ENCODE measurements at places on chromosomes 1 and 21.

- no peak for DNase-seq
Observed at GRCh38 chr1:8345621-8346415, 27.9 kb downstream of the SLC45A1 start.

GRCh38 chr1:157798211-157798610, 21.3 kb upstream of the FCRL2 start:
- DNase-seq: no peak

DNA sequence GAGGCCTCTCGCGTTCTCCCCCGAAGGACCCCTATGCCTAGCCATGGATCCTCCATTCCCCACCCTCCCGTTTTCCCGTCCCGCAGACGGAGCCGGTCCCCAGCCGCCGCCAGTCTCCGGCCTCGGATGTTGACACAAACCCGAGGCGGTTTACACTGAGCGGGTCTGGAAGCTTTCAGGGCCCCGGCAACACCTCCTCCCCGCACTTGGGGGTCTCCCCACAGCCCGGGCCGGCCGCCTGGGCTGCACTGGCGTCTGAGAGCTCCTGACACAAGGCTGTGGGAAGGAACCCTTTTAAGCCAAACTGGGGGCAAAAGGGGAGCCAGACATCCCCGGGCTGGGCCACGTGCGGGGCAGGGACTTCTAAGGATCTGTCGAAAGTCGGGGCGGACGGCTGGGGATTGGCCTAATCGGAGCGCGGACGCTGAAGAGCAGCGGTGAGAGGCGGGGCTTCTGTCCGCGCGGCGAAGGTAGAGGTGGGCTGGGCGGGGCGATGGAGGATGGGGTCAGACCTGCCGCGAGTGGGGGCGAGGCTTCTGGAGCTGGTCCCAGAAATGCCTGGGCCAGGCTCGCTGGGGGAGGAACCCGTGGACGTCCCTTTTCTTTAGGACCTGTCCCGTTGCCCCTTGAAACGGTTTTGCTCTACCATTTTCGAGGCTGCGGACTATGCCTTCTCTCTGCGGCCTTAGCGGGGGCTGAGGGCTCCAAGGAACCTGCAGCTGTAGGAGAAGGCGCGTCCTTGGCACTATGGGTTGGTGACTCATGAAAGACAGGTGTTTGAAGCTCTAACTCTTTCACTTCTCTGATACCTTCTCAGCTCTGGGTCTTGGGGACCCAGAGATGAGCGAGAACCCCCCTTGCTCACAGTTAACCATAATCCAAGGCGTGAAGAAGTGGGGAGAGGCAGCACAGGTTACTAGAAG, 1.2 kb upstream of the HPCAL4 start:
- no peak for DNase-seq

DNA sequence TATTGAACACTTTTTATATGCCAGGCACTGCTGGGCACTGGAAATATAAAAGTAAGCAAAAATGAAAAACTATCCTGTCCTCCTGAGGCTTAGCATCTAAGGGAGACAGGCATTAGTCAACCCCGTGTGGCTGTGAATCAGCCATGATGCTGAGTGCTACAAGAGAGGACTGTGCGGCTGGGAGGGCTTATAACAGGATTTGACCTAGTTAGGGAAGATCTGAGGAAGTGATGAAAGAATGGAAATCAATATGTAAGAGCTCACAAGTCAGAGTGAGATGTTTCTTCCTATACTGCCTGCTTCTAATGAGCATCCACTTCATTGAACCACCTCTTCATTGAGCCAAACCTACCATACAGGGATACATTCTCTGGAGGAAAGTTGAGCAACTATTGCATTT, 15.1 kb downstream of the TRIM45 start:
- DNase-seq: no peak

DNA sequence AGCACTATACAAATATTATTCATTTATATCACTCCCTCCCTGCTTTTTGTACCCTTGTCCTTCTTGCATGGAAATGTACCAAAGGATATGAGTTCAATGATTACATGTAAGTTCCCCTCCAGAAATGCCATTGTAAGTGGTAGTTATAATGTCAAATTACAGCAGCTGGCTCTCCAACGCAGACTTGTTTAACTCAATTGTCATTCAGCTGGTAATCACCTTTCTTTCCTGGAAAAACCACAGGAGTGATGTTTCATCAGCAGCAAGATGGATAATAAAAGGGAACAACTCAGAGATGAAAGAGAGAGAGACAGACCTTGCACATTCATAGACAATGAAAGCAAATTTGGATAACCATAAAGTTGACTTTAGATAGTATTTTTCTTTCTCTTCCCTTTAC, 578.6 kb upstream of the PBX1 start:
- DNase-seq: no peak

- no peak for DNase-seq
Observed at GRCh38 chr1:46472498-46473181, 17.0 kb upstream of the DMBX1 start.

DNA sequence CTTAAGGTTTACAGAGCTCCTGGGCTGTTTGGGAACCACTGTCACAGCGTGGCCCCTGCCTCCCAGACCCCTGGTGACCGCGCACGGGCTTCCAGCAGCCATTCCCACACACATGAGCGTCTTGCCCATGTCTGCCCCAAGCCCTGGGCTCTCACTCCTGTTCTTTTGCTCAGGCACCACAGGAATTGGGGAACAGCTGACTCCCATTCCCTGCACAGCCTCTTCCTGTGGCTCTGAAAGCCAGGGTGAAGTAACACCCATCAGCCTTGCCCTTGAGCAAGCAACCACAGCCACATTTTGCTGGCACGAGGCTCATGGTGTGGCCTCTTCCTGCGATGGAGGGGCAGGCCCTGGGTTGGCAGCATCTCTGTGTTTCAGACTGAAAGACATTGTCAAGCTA, 14.3 kb upstream of the GPR157 start:
- DNase-seq: no peak

DNA sequence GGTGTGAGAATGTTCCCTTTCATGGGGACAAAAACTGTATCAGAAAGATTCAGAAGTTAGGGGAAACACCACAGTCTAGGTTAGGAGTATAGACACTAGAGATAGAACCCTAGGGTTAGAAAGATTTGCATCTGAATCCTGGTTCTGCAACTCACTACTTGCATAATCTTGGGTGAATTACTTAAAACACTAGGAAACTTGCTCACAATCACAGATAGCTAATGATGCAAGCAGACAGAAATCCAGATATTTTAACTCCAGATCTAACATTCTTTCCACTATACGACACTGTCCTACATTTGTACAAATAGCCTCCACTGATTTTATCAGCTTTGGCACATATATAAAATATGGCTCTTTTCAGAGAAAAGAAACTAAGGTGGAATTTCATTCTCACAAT, 30.8 kb upstream of the GLIS1 start:
- no peak for DNase-seq

GRCh38 chr1:183719289-183719688, 66.2 kb upstream of the APOBEC4 start:
- DNase-seq: no peak

GRCh38 chr1:239891621-239892358, 199.9 kb upstream of the FMN2 start:
- DNase-seq: no peak

DNA sequence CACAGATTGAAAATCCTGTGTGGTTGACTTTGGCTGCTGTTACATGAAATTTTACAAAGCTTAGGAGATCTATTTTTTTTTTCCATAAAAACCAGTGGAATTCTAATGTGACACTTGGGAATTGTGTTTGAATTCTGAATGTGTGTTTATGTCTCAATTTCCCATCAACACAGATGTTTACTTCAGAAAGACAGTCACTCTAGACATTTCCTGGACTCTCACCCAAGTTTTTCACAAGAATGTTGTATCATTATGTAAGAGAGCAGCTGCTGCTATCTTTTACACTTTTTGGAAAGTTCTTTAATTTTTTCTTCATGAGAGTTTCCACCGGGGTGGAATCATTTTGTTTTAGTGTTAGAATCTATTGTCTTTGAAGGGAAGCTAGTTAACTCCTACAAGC, 210.1 kb downstream of the GIPC2 start:
- no peak for DNase-seq

GRCh38 chr1:160101717-160102522, 3.5 kb upstream of the IGSF8 start:
- DNase-seq: no peak

GRCh38 chr1:16905110-16905867, 9.5 kb downstream of the RNU1-2 start:
- peak; percentile 92 for DNase-seq

GRCh38 chr1:147897029-147897752, 5.4 kb upstream of the GJA8 start:
- DNase-seq: no peak

GRCh38 chr1:30192969-30193630, 530.3 kb downstream of the MATN1 start:
- DNase-seq: no peak

DNA sequence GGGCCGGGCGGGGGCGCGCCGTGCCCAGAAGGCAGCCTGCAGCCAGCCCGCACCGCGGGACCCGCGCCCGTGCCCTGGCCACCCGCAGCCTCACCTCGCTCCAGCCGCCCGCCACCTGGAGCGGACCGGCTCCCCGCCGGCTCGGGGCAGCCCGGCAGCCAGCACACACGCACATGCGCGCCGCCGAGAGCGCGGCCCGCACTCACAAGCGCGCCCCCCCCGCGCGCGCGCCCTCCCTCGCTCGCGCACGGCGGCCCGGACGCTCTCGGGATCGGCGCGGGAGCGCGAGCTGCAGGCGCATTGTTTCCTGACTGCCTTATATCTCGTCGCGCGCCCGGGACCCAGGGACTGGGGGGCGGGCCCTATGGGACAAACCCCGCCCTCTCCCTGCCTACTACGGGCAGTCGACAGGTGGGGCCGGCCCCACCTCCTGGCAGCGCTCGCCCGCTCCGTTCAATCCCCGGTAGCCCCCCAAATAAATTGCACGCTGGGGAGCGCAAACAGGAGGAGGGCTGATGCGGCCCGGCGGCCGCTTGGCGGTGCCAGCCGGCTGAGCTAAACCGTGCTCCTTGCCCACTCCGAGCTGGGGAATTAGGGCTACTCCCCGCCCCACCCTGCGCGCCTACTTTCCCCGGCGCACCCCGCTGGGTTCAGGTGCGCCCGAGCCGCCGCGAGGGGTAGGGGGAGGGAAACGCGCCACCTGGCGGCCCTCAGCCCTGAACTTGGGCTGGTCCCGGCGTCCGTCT, at the start of gene MYCL:
Gene MYCL (minus strand): TSS at position 204 of the 746 bp plus-strand sequence. CDS start 483 bp downstream, outside the sequence.
- DNase-seq: peak; percentile 87

- no peak for DNase-seq
Observed at GRCh38 chr1:99738858-99739465, 27.5 kb downstream of the FRRS1 start.

DNA sequence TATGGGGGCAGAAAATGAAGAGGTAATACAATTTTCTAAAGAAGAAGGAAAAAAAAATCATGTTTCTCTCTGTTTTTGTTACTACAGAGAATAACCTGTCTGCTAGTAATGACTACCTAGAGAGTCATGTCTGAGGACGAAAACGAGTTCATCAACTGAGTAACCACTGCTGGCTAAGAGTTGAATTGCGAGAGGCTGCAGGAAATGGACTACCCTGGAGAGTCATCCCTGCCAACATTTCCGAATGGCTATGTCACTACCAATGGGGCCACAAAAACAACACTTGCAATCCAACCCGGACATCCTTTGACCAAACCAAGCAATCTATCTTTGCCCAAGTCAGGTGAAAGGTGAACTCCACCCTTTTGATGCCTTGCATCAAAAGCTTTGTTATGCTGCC, 120.6 kb downstream of the FCRL5 start:
- DNase-seq: no peak

GRCh38 chr1:33515112-33515511, 42.7 kb downstream of the ZSCAN20 start:
- DNase-seq: no peak

DNA sequence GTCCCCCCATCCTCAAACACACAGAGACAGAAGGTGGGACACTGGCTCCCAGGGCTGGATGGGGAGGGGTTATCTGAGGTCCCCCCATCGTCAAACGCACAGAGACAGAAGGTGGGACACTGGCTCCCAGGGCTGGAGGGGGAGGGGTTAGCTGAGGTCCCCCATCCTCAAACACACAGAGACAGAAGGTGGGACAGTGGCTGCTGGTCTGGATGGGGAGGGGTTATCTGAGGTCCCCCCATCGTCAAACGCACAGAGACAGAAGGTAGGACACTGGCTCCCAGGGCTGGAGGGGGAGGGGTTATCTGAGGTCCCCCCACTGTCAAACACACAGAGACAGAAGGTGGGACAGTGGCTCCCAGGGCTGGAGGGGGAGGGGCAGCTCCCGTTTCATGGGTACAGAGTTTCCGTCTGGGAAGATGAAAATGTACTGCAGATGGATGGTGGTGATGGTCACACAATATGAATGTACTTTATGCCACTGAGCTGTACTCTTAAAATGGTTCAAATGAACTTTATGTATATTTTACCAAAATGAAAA, 69.2 kb downstream of the SCCPDH start:
- no peak for DNase-seq

GRCh38 chr1:19066248-19066873, 109.9 kb upstream of the IFFO2 start:
- no peak for DNase-seq

DNA sequence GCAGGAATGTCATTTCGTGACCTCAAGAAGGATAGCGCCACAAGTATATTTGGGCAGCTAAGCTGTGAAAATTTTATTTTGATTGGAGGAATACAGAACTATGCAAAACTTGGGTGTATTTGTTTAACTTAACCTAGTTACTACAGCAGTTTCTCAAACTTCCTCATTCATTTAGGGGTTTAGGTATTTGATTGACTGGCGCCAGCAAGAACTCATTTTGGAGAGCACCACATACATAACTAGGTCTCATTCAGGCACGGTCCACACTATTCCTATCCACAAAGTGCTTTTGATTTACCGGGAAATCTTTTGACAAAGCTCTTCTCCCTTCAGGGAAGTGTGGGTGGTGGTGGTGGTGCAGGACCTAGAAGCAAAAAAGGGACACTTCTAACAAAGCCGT, 155.1 kb upstream of the NRIP1 start:
- no peak for DNase-seq

DNA sequence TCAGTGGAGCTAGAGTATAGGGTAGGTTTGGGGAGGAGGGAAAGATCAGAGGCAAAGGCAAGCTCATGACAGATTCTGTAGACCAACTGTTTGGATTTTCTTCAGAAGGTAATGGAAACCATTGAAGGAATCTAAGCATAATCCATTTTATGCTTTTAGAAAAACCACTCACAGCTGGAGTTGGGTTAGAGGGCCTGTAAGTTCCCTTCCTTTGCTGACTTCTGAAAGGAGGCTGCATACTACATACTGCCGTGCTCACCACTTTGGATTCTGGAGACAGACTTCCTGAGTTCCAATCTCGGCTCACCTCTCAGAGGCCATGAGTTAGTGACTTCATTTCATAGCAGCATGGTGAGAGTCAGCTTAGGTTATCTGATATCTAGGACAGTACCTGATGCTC, 6.4 kb upstream of the SYT2 start:
- no peak for DNase-seq

- DNase-seq: no peak
Observed at GRCh38 chr1:211640301-211640630, 35.2 kb downstream of the NEK2 start.

- DNase-seq: no peak
Observed at GRCh38 chr1:240109130-240109529, 17.4 kb downstream of the FMN2 start.

Measured in HCT116 (cell line).